Gastrocnemius medialis (tissue), 4 donors: ENCODE measurements at places on chromosomes 11 and 22. TPM values are rescaled to one million over a fixed set of nuclear protein-coding genes. Genes with fewer than 3 reads are reported as not detected.

- H3K36me3 ChIP-seq: no peaks in the 10 kb centered on the region
- DNase-seq: no peak
- no peak overlapping the region for H3K27ac ChIP-seq
These were observed 58.0 kb upstream of the FGF3 start for GRCh38 chr11:69877235-69877634.

GRCh38 chr22:28120691-28121592 is 201.9 kb upstream of the PITPNB start:
- no peak overlapping the region for H3K27ac ChIP-seq
- H3K36me3 ChIP-seq: no peaks in the 10 kb centered on the region
- H3K4me1 ChIP-seq: peaks cover 21% of the 10 kb centered on the region
- no peak for DNase-seq
- no peaks in the 10 kb centered on the region for H3K27me3 ChIP-seq
- no peak overlapping the region for H3K4me3 ChIP-seq

DNA sequence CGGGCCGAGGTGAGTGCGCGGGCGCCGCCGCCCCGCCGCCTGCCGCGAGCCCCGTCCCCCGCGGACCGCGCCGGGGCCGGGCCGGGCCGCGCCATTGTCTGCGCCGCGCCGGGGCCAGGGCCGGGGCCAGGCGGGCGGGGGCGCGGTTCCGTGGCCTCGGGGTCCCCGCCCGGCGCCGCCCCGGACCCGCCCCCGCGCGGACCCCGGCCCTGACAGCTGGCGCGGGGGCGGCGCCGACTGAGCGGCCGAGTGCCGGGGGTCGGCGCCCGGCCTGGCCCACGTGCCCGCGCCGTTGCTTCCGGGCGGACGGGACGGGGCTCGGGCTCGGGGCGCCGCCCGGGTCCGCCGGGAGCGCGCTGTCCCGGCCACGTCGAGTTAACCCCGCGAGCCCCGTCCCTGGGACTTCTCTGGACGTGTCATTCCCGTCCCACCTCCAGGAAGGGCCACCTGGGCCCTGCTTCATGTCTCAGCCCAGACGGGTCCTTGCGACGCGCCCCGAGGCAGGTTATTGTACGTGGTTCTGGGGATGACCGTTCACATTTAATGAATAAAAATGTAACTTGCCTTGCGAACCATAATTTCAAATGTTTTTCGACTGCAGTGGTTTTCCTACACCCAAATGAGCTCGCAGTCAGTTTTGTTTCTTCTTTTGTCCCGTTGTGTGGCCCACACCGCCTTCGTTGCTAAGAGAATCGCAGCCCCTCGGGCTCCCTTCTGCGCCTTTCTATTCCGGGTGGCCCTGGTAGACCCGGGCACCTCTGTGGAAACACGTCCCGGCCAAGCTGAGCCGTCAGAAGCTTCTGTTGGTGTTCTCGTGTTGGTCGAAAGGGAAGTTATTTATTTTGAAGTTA is 562 bp downstream of the ZBED4 start:
- no peak for DNase-seq
- peak overlapping the region; percentile 64 for H3K4me3 ChIP-seq
- H3K36me3 ChIP-seq: no peaks in the 10 kb centered on the region
- H3K27me3 ChIP-seq: peaks cover 18% of the 10 kb centered on the region
- peaks cover 27% of the 10 kb centered on the region for H3K4me1 ChIP-seq

DNA sequence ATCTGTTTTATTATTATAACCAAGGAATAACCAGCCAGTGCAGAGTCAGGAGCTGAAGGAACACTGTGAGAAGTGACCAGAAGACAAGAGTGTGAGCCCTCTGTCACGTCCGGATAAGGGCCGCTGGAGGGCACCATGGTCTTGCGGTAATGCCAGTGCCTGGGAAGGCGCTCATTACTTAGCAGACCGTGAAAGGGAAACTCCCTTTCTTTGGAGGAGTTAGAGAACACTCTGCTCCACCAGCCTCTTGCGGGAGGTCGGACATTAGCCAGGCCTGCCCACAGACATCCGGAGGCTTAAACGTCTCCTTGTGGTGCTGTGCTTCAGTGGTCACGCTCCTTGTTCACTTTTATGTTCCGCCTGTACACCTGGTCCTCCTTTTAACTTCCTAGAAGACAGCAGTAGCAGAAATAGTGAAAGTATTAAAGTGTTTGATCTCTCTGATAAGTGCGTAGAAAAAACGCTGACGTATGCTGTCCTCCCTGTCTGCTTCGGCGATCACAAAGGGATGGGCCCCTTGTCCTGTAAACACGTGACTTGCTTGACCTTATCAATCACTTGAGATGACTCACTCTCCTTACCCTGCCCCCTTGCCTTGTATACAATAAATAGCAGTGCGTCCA is 120.6 kb upstream of the LMO1 start:
- peak; percentile 30 for DNase-seq
- no peaks in the 10 kb centered on the region for H3K36me3 ChIP-seq
- H3K27me3 ChIP-seq: no peaks in the 10 kb centered on the region
- no peak overlapping the region for H3K27ac ChIP-seq
- H3K4me1 ChIP-seq: no peaks in the 10 kb centered on the region

KMT5B gene
- total RNA-seq: 21.0 TPM

DNA sequence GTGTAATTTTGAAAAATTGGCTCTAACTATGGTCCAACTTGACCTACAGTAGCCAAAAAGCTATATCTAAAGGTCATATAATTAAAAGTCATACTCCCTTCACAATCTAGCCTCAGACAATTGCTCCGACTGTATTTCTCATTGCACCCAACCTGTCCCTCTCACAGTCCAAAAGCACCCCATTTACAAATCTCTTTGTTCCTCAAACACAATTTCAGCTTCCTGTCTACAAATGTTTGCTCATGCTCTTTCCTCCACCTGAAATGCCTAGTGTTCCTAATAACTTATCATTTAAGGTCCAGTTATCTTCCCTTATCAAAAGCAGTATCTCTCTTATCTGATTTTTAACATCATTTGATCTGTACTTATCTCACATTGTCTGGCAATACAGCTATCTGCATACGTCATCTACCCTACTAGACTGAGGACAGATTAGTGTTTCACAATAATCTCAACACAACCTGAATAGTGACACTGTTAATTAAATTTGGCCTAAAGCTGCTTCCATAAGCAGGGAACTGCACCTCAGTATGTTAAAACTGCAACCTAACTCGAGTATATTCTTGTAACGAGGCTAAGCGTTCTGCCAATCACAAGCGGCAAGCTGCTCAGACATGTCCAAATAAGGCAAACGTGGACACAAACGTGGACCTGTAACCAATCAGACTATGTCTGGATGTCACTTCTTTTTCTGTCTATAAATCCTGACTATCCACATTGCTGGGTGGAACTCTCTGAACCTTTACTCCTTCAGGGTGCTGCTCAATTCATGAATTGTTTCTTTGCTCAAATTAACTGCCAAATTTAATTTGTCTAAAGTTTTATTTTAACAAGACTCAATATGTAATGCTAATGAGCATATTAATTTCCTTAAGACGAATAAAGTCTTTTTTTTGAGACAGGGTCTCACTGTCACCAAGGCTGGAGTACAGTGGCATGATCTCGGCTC is 15.9 kb downstream of the PICALM start:
- peaks cover 63% of the 10 kb centered on the region for H3K4me1 ChIP-seq
- H3K4me3 ChIP-seq: no peak overlapping the region
- DNase-seq: no peak
- peak overlapping the region; percentile 42 for H3K27ac ChIP-seq

DNA sequence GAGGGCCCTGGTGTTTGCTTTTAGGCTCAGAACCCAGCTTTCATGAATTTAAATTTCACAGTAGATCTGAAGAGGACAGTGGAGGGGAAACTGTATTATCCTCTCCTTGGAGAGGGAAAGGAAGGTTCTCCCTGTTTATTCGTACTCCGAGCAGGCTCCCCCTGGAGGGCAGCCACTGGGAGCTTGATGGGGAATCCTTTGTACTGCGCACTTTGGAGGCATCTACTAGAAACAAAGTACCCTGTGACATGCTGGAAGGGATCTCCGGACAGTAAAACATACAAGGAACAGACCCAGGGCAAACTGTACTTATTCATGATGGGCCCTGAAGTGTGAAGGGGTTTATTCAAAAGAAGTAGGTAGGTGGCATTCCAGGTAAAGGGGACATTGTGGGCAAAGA is 27.2 kb downstream of the NAV2 start:
- no peak for DNase-seq
- no peaks in the 10 kb centered on the region for H3K36me3 ChIP-seq
- H3K27me3 ChIP-seq: no peaks in the 10 kb centered on the region
- H3K27ac ChIP-seq: no peak overlapping the region
- H3K4me1 ChIP-seq: no peaks in the 10 kb centered on the region
- H3K4me3 ChIP-seq: no peak overlapping the region

GRCh38 chr11:18115360-18116127 is 9.7 kb upstream of the SAAL1 start:
- H3K27ac ChIP-seq: no peak overlapping the region
- no peak overlapping the region for H3K4me3 ChIP-seq
- no peaks in the 10 kb centered on the region for H3K36me3 ChIP-seq
- no peaks in the 10 kb centered on the region for H3K27me3 ChIP-seq
- H3K4me1 ChIP-seq: no peaks in the 10 kb centered on the region

CASP1 gene
- 7.8 TPM for total RNA-seq

GRCh38 chr11:94741022-94741679 is 27.0 kb upstream of the AMOTL1 start:
- peak overlapping the region; percentile 46 for H3K27ac ChIP-seq
- peaks cover 34% of the 10 kb centered on the region for H3K4me1 ChIP-seq
- H3K27me3 ChIP-seq: no peaks in the 10 kb centered on the region
- no peak for DNase-seq
- peak overlapping the region; percentile 63 for H3K4me3 ChIP-seq
- H3K36me3 ChIP-seq: no peaks in the 10 kb centered on the region

BRSK2 gene
- total RNA-seq: 0.81 TPM

RAG2 gene
- total RNA-seq: not detected

DNA sequence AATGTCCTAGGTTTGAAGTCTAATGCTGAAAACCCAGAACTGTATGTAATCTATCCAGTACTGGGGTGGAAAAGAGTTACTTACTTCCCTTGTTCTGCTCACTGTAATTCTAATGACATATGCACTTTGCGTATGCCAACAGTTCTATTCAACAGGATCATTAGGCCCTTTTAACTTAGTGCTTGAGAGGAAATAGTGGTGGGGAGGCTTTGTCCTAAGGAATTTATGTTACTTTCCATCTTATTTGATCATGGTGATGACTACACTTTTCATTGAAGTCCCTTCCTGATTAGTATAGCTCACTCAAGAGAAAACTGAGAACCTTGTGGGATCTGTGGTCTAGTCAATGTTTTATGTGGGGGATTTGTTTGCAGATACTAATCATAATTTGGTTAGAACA is 348.2 kb downstream of the GUCY1A2 start:
- H3K4me1 ChIP-seq: no peaks in the 10 kb centered on the region
- no peak for DNase-seq

OR6A2 gene
- total RNA-seq: not detected

DNA sequence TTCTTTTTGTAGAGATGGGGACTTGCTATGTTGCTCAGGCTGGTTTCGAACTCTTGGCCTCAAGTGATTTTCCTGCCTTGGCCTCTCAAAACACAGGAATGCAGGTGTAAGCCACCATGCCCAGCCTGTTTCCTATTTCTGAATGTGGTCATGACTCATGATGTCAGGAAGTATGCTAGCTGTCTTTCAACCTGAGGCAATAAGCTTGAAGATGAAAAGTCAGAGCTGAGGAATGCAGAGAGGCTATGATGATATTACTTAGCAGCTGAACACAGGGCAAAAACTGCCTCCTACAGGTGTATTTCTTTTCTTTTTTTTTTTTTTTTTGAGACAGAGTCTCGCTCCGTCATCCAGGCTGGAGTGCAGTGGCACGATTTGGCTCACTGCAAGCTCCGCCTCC is 9.0 kb upstream of the NUCB2 start:
- no peaks in the 10 kb centered on the region for H3K36me3 ChIP-seq
- H3K27ac ChIP-seq: no peak overlapping the region
- H3K4me1 ChIP-seq: no peaks in the 10 kb centered on the region
- no peak for DNase-seq
- H3K27me3 ChIP-seq: no peaks in the 10 kb centered on the region

DNA sequence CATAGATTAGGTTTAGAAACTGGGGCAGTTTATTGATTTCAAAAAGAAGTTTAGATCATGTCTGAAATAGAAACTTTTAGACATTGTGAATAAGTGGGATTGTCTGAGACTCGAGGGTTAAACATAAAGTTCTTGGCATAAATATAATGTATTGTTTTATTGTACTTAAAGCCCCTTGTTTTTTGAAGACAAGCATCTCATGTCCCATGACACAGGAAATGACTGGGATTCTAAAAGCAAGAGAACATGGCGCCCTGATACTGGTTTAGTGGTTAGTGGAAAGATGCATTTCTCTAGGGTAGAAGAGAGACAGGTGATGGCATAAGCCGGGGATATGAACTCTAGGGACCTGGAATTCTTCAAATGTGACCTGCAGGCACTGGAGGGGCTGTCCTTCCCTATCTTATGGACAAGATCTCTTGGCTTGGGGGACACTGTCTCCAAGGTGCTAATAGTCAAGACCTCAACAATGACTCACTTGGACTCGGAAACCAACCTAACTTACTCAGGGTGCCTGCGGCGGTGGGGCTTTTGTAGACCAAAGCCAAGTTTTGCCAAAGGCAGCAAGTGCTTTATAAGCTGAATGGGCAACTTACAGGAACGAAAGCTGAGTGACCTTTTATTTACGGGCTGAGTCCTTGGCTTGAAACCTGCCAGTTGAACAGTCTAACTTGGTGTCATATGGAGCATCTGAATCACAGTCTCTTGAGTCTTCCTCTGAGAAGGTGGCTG is 48.2 kb downstream of the UBASH3B start:
- H3K36me3 ChIP-seq: no peaks in the 10 kb centered on the region
- no peaks in the 10 kb centered on the region for H3K27me3 ChIP-seq
- H3K4me1 ChIP-seq: no peaks in the 10 kb centered on the region
- no peak overlapping the region for H3K4me3 ChIP-seq
